ENCODE measurements at places on chromosomes 3 and 15. TPM values are rescaled to one million over a fixed set of nuclear protein-coding genes. Genes with fewer than 3 reads are reported as not detected.

- no peak for DNase-seq
These were observed 13.7 kb downstream of the FOXB1 start for GRCh38 chr15:60017538-60018520.

DNA sequence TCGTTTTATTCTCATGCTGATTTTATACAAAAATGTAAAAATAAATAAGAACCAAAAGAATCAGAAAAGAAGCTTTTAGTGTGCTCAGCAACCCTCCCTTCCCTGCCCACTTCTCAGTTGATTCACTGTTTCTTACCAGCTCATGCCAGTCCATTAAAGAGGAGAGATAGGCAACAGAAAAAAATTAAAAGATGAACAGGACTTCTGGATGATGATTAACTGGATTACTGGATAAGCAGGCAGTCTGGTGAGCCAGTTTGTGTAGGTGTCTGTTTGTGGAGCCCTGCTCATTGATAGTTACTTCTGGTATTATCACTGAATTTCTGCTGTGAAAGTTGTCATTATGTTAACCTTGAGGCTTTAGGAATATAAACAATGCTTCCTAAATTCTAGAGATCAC is 15.1 kb upstream of the GPR171 start:
- no peak for DNase-seq

GRCh38 chr3:122251428-122251827 is 68.0 kb downstream of the CASR start:
- DNase-seq: no peak

DNA sequence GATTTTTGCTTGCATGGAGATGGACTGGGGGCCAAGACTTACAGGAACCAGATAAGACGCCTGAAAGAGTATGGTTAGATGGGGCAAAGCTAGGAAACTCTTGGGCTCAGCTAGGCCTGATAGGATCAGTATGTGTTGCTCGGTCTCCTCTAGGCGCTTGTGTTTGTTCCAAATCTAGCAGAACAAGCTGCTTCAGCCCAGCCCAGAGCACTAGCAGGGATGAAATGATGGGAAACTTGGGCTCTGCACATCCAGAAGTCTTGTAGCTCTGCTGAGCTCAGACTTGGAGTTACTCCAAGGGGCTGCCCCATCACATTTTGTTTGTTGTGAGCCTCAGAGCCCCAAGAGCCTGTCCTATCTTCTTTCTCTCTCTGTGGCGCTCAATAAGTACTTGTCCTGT is 34.7 kb downstream of the FOXL2 start:
- no peak for DNase-seq

- DNase-seq: no peak
These were observed 81.2 kb downstream of the PLCH1 start for GRCh38 chr3:155663467-155664212.

- DNase-seq: no peak
These were observed 238.3 kb upstream of the FEZF2 start for GRCh38 chr3:62611541-62612240.

DNA sequence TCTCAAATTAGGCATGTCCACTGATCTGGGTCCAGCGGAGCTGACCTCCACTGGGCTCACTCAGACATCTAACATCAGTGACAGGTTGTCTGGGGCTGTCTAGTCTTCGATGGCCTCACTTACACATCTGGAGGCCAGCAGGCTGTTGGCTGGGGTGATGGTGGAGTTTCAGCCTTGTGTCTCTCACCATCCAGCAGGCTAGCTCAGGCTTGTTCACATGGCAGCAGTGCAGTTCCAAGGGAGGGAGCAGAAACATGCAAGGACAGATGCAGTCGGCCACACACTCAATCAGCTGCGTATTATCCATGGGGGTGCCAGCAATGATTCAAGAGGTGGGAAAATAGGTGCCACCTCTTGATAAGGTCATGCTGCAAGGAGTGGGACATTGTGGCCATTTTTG is 292.5 kb downstream of the SHQ1 start:
- no peak for DNase-seq

Gene ALDH1A3
- 46.3 TPM for total RNA-seq

Gene SCAANT1
- not detected for total RNA-seq

Gene CAPN7
- total RNA-seq: 59.7 TPM

Gene CCDC13
- total RNA-seq: 1.4 TPM

Gene NPAP1
- total RNA-seq: 1.9 TPM

Gene EPHA3
- 57.7 TPM for total RNA-seq

Gene GOLGA6D
- not detected for total RNA-seq

Measured in cerebellum (tissue), 4 donors.